Stimulated activated CD4-positive, alpha-beta T cell treated with anti-CD3 and anti-CD28 coated beads, Interleukin-1b, Interleukin-23, amount 100 ng/mL, for 1 hour (primary cell): ENCODE measurements at places on chromosomes 2 and 18.

- no peak for DNase-seq
Observed at GRCh38 chr18:30582078-30582477, 460.5 kb downstream of the DSC3 start.

GRCh38 chr2:170034596-170034995, 143.4 kb upstream of the MYO3B start:
- no peak for DNase-seq

DNA sequence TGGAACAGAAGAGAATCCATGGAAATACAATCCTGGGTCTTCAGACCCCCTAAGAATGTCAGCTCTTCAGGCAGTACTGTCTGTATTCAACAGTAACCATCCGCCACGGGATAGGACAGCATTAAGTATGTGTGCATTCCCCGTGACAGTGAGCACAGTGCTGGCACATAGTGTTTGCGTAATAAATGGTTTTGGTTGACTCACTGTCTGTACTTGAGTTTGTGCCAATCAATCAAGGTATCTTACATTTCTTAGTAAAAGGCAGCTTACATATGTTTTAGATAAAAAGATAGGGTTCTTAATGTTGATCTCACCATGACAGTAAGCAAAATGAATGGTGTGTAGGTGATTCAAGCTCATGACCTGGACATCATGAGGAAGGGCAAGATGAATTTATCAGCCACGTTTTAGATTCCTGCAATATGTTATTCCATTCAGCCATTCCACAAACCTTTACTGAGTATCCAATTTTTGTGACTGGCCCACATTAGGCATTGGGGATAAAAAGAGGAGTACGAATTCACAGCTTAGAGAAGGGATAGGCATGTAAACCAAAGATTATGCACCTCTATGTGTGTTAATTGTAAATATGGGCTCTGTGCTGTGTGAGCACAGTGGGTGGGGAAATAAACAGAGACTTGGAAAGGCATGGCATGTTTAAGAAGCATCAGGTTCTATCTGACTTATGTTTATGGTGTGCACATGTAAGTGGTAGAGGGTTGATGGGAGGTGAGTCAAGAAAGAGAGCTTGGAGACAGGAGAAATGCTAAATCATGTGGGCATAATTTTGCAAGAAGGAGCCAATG, 258.8 kb downstream of the SLC8A1 start:
- no peak for DNase-seq

- DNase-seq = no peak
Observed at GRCh38 chr2:55771612-55772011, 78.0 kb upstream of the PNPT1 start.

GRCh38 chr2:144834363-144834762, 314.4 kb upstream of the ZEB2 start:
- DNase-seq = no peak

- no peak for DNase-seq
Observed at GRCh38 chr2:170823898-170824215, 7.2 kb downstream of the GAD1 start.

DNA sequence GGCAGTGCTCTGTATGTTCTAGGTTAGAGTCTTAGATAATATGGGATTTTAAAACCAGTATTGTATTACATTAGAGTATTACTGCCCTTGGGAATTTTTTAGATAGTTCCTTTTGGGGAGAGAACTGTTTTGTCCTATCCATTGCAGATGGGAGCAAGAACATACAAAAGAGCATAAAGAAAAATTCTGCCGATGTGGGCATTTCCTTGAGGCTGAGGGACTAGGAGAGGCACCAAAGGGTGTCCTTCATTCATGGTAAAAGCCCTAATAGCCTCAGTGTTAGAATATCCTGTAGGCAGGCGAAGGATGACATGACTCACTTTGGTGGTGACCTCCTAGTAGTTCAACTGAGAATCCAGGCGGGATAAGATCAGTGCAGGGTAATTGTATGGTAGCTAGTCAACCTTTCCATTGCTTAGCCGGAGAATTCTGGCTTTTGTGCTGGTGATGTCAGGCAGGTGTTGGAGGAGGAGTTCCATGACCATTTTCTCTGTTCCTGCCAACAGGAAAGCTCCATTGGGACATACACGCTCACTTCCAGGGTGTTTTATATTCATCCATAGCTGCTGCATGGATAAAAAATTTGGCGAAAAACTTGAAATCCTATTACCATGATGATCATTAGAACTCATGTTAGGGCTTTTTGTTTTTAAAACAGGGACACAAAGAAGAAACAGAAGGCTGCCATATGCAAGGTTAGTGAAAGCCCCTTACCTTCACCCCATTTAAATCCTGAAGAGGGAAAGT, 28.1 kb downstream of the EPAS1 start:
- DNase-seq = no peak

DNA sequence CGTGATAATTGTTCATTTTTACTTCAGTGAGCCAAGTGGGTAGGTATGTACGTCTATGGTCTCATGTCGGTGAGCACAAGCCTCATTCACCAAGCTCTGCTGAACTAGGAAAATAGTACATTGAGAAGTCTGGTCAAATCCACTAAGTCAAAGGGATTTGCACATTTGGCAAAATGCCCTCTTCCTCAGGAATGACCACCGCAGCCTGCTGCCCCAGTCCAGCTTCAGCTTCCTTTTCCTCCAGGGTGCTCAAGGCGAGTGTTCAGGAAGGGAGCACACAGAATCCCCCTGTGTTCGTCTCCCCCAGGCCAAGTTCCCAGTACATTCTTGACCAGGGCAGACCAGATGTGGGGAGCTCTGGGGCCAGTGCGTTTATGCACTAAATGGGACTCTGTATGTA, 23.0 kb downstream of the TCF7L1 start:
- no peak for DNase-seq

GRCh38 chr18:24089076-24089475, 49.8 kb upstream of the CABYR start:
- DNase-seq = no peak

DNA sequence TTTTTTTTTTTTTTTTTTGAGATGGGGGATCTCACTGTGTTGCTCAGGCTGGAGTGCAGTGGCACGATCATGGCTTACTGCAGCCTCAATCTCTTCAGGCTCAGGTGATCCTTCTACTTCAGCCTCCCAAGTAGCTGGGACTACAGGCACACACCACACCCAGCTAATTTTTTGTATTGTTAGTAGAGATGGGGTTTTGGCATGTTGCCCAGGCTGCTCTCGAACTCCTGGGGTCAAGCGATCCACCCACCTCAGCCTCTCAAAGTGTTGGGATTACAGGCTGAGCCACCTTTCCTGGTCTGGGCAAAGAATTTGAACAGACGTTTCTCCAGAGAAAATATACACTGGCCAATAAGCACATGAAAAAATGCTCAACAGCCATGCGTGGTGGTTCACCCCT, 2.9 kb upstream of the SNRNP200 start:
- no peak for DNase-seq

- DNase-seq = no peak
Observed at GRCh38 chr18:35193316-35193715, 47.5 kb upstream of the ZNF397 start.

DNA sequence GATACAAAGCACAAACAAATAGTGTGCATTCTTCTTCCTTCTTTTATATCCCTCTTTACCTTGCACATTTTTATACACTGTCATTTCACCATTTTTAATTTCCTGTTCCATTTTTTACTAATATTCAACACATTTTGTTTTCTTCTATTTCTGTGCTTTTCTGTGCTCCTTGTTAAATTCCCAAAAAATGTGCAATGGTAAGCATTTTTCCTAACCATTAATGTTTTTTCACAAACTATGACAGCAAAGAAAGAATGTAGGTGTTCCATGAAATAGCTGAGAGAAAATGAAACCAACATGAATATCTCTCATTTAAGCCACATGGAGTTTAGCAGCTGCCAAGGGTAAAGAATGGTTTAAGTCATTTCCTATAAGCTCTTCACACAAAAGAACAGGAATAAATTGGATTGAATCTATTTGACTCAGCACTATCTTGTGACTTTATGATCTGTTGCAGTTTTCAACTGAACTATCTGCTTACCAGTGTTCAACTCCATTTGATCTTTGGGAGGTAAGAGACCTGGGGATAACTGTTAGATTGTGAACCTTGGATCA, 145.7 kb upstream of the CDH19 start:
- no peak for DNase-seq

GRCh38 chr18:7822435-7823331, 255.6 kb downstream of the PTPRM start:
- no peak for DNase-seq

GRCh38 chr2:212858496-212858895, 292.9 kb downstream of the IKZF2 start:
- no peak for DNase-seq

- no peak for DNase-seq
Observed at GRCh38 chr2:163312713-163313112, 423.1 kb downstream of the FIGN start.

- no peak for DNase-seq
Observed at GRCh38 chr2:236498369-236498768, 71.3 kb upstream of the ACKR3 start.

DNA sequence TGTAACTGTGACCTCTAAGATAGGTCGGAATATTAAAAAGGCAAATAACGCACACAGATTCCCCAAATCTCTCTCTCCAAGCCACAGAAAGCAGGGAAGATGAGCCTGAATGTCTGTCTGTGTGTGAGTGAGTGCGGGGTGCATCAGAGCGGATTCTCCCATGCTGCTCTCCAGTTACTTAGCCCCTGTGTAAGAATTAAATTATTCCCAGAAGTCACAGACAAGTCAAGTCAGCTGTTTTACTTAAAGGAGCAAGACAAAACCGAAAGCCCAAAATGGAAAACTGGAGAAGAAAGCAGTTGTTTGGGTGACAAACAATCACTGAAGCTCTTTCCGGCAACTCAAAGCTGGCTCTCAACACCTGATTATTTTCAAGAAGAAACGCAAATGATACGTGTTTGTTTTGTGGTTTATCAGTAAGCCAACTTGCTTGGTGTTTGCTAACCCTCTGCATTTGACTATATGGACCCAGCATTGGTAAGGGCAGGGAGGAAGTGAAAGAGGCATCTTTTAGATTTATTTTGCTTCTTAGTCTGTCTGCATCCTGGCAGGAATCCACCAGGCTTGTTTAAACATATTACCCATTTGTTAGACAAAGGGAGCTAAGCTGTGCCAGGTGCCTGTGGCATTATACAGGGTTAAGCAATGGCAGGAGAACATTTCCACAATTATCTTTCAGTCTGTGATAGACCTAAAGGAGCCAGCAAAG, 121.5 kb upstream of the CREB1 start:
- DNase-seq = no peak

GRCh38 chr2:188527581-188527993, 235.9 kb downstream of the GULP1 start:
- no peak for DNase-seq

DNA sequence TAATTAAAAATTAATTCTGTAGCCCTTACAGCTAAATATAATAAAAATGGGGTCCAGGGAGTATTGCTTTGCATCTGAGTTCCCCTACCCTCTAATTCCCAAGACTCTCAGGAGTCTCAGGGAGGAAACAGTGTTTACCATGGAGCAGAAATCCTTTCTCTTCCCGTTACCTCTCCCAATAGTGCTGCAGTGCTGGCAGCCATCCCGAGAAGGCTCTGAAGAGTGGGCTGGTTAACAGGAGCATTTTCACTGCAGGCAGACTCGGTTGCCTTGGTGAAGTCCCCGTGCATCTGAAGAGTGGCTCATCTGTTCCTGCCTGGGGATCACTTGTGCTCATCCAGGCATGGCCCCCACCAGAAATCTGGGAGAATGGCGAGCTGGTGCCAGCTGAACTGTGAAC, 41.8 kb upstream of the TMEM178A start:
- DNase-seq = no peak

- DNase-seq = no peak
Observed at GRCh38 chr18:63162271-63163014, 157.1 kb downstream of the BCL2 start.

GRCh38 chr2:215921895-215922294, 91.5 kb downstream of the MREG start:
- DNase-seq = no peak

DNA sequence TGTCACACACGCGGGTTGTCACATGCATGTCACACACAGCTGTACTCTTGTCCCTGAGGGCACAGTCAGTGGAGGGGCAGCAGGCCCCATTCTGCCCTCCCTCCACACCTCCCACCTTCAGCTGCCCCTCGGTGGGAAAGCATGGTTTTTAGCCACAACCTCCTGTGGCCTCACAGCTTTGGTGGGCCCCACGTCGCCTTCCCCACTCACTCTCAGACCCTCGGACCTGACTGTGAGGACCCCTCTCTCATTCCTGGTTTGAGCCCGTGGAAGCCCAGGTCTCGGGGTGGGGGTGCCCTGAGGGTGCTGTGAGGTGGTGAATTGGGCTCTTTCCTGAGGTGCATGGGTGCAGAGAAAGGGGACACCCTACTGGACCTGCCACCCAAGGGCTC, 19.9 kb downstream of the KCNG2 start:
- no peak for DNase-seq

DNA sequence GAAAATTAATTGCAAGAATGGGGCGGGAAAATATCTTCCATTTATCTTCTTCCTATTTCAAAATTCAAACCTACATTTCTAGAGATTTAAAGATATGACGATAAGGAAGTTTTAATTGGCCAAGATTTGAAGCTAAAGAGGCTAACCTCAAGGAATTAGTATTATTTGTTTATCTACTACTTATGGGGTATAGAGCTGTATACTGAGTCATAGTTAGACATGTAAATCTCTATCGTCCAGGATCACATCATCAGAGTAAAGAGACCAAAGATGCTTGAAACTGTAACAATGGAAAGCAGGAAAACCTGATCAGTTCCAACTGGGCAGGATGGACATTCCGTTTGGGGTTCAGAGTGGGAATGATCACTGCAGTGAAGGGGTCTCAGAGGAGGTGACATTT, 95.2 kb upstream of the KLF7 start:
- no peak for DNase-seq

- DNase-seq = no peak
Observed at GRCh38 chr2:138028538-138028937, 64.3 kb downstream of the HNMT start.

- DNase-seq = no peak
Observed at GRCh38 chr2:29983308-29983707, 61.9 kb upstream of the ALK start.

DNA sequence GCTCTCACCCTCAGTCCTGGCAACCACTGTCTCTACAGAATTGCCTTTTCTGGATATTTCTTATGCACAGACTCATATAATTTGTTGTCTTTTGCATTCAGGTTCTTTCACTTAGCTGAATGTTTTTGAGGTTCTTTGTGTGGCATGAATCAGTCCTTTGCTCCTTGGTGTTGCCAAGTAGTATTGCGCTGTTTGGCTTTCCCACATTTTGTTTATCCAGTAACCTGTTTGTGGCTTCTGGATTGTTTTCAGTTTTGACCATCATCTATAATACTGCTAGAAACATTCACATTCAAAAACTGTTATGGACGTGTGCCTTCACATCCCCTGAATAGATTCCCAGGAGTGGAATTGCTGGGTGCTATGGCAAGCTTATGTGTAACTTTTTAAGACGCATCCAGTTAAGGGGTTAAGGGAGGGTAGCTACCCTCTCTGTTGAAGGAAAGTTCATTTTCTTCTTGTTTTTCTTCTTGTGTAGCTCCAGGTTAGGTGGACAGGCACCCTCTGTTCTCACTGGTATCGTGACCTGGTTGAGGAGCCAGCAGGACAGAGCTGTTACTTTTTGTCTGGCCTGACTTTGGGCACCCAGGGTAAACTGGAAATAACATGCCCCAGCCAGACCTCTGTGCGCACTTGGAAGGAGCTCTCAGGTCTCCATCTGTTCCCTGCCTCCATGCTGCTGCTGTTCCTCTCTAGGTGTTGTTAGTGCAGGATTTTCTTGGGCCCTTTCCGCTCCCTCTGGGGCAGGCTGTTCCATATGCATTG, 29.6 kb downstream of the ARHGAP25 start:
- no peak for DNase-seq

GRCh38 chr2:219508971-219509779, 5.1 kb upstream of the ASIC4 start:
- DNase-seq = no peak

GRCh38 chr2:150802635-150803034, 315.2 kb upstream of the RND3 start:
- DNase-seq = no peak
